NB4 (cell line): ENCODE measurements at places on chromosomes 11 and 22.

GRCh38 chr11:73983741-73984538 lies 1.3 kb upstream of the UCP2 start:
- peak; percentile 78 for DNase-seq

DNA sequence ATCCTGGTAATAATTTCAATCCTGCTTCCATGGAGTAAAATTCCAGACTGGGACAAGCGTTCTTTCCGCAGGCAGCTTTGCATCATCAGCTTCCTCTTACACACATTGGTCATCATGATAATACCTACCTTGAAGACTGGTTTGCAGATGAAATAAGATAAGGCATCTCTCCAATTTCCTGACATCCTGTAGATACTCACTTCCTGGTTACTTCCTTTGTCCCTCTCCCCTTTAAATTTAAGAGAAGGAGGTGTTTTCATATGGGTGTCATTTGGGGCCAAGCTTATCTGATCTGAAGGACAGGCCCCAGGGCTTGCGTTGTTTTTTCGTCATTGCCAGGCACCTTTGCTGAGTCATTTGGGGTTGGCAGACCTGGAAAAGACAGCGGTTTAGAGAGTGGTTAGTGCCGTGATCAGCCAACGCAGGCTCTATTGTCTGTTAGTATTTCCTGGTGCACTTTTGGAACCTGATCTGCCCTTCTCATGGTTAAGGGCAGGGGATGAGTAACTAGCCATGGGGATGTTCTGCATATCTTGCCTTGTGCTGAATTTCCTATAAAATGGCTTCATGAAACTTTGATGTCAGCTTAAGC lies 24.1 kb downstream of the GRAMD1B start:
- peak; percentile 72 for DNase-seq

- DNase-seq, result no peak
Measured at GRCh38 chr11:99383648-99384245, 363.0 kb downstream of the CNTN5 start.

- DNase-seq, result peak; percentile 73
Measured at GRCh38 chr22:29716814-29717545, 2.8 kb upstream of the CABP7 start.

DNA sequence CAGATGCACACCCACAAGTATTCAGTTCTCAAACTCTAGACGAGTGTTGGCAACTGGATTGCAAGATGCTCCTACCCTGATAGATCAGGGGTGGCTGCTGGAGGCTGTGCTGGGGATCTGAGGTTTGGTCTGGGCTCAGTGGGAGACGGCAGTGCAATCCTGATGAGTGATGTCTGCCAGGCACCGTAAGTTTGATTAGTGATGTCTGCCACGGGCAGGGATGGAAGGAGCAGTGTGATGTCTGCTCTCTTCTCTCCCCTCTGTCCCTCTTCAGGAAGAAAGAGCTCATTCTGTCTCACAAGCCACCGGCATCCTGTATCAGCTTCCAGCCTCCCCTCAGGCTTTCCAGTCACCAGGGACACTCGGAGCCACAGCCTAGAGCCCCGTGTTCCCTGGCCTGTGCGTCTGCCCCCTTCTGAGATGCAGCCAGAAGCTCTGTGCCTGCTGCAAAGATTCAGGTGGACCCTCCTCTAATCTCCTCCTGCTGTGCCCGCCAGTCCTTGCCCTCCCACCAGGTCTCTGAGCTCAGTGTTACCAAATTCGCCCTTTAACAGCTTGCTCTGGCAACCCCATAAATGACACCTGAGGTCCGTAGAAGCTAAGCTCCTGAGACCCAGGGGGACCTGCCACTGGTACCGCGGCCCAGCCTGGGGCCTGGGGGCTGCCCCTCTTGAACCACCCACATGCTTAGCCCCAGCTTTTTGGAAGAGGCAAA lies 19.9 kb downstream of the TP53I11 start:
- DNase-seq, result peak; percentile 45
